Tibial nerve (tissue), 4 donors: ENCODE measurements at places on chromosomes 3 and 15. TPM values are rescaled to one million over a fixed set of nuclear protein-coding genes. Genes with fewer than 3 reads are reported as not detected.

DNA sequence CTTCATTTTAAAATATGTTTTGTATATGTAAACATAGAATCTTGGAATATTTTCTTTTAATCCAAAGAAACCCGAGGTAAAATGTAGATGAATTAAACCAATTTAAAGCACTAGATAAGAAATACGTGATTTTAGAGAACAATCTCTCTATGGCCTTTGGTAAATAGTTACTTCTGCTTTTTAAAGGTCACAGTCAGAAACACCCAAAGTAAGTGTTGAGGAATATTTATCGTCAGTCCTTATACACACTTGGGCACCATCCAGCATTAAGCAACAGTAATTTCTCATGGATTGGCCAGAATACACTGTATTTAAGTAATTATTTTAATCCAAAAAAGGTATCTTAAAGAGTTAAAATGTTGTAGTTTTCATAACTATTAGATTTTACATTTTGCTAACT, 713.2 kb downstream of the NLGN1 start:
- H3K27ac ChIP-seq = no peak overlapping the region
- H3K4me1 ChIP-seq = no peaks in the 10 kb centered on the region
- H3K27me3 ChIP-seq = no peaks in the 10 kb centered on the region
- no peak overlapping the region for H3K4me3 ChIP-seq
- no peak for DNase-seq
- H3K36me3 ChIP-seq = no peaks in the 10 kb centered on the region

DNA sequence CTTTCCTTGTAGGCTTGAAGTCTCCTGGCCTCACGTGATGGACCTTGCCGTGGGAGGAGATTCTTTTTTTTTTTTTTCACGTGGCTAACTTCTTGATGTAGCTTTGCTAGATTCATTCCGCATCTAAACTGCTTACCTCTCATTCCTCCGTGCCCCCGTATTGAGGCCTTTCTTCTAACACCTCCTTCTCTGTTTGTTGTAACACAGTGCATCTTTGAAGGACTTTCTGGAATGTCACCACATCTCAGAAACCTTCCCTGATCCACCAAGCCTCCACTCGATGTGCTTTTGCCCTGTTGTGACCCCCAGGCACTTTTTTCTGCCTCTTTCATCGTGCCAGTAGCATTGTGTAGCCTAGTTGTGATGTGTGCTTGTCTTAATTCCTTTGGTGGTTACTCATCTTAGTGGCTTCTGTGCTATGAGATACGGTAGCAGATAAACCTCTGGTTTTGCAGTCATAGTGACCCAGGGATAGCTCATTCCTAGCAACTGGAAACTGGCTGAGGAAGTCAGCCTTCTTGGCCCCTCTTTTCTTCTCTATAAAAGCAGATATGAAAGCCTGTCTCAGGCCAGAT, 1.6 kb upstream of the BNC1 start:
- H3K36me3 ChIP-seq = no peaks in the 10 kb centered on the region
- no peak for DNase-seq
- H3K4me1 ChIP-seq = peaks cover 7% of the 10 kb centered on the region
- H3K27me3 ChIP-seq = peaks cover 63% of the 10 kb centered on the region
- H3K27ac ChIP-seq = no peak overlapping the region
- no peak overlapping the region for H3K4me3 ChIP-seq

- no peak overlapping the region for H3K27ac ChIP-seq
- H3K4me1 ChIP-seq = no peaks in the 10 kb centered on the region
- H3K27me3 ChIP-seq = no peaks in the 10 kb centered on the region
- no peak for DNase-seq
These were observed 56.6 kb downstream of the MOBP start for GRCh38 chr3:39524107-39524506.

DNA sequence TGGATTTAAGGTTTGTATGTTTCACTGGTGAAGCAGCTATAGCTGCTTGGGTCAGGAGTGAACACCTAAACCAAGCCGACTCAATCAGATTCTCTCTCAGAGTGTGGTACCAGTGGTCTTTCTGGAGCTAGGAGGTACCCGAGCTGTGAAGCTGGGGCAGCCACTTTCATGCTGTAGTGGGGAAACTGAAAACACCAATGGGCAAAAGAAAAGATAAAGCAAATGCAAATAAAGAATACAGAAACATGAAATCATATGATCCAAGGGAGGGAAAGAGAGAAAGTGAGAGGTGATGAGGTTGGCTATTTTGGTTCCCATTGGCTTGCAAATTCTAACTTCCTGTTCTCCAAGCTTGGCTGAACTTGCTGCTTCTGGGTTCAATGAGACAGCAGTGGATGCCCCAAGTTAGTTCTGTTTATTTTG, 212.3 kb upstream of the CFAP20DC start:
- no peak for DNase-seq
- no peaks in the 10 kb centered on the region for H3K27me3 ChIP-seq
- no peak overlapping the region for H3K27ac ChIP-seq
- no peaks in the 10 kb centered on the region for H3K36me3 ChIP-seq

DNA sequence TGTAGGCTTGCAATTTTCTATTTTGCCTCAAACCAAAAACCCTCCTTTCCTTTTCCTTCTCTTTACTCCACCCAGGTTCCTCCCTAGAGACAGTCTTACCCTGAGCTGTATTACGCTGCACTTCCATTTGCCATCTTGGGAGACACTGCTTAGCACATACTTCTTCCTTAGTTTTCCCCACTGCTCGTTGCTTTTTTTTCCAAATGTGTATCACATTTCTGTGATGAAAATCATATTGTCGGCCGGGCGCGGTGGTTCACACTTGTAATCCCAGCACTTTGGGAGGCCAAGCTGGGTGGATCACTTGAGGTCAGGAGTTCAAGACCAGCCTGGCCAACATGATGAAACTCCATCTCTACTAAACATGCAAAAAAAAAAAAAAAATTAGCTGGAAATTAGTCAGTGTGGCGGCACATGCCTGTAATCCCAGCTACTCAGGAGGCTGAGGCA, 29.5 kb downstream of the POPDC2 start:
- no peak overlapping the region for H3K27ac ChIP-seq
- DNase-seq = no peak

DNA sequence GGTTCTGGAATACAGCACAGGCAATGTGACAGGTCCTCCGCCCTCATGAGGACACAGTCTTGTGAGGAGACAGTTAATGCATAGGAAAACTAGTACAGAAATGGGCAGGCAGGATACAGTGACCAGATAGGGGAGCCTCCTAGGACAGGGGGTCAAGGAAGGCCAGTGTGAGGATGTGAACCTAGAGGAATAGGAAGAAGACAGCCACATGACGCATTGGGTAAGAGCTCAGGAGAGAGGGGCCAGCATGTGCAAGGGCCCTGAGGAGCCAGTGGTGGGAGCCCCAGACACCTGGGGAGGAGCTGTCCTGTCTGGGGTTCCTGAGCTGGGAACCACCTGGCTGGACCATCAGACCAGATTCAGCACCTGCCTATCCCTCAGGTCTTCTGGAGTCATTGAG, 15.6 kb downstream of the IRAK2 start:
- H3K27me3 ChIP-seq = no peaks in the 10 kb centered on the region
- no peak for DNase-seq
- no peaks in the 10 kb centered on the region for H3K4me1 ChIP-seq
- H3K4me3 ChIP-seq = no peak overlapping the region
- H3K36me3 ChIP-seq = peaks cover 43% of the 10 kb centered on the region

DNA sequence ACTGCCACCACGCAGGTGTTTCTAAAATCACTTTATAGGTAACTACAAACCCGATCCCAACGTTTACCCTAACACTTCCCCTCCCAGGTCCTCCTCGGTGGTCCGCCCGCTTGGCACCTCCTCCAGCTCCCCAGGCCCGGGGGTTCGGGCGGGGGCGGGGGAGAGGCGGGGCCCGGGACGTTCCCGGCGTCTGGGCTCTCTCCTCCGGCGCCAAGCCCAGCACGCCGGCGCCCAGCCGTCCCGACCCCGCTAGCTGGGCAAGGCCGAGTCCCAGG, 562 bp downstream of the CGGBP1 start:
- peak overlapping the region; percentile 99 for H3K27ac ChIP-seq
- no peaks in the 10 kb centered on the region for H3K4me1 ChIP-seq
- H3K4me3 ChIP-seq = peak overlapping the region; percentile 86
- peak; percentile 22 for DNase-seq
- no peaks in the 10 kb centered on the region for H3K27me3 ChIP-seq
- H3K36me3 ChIP-seq = peaks cover 12% of the 10 kb centered on the region

GRCh38 chr3:18216996-18217395, 208.1 kb downstream of the SATB1 start:
- H3K36me3 ChIP-seq = no peaks in the 10 kb centered on the region
- H3K27me3 ChIP-seq = no peaks in the 10 kb centered on the region
- no peak overlapping the region for H3K27ac ChIP-seq
- H3K4me1 ChIP-seq = no peaks in the 10 kb centered on the region
- no peak for DNase-seq

- H3K36me3 ChIP-seq = no peaks in the 10 kb centered on the region
- no peak for DNase-seq
- no peak overlapping the region for H3K4me3 ChIP-seq
- H3K27ac ChIP-seq = no peak overlapping the region
- H3K27me3 ChIP-seq = no peaks in the 10 kb centered on the region
These were observed 145.7 kb downstream of the TLE3 start for GRCh38 chr15:69951898-69952555.

- no peak overlapping the region for H3K4me3 ChIP-seq
- no peak for DNase-seq
- no peaks in the 10 kb centered on the region for H3K27me3 ChIP-seq
- no peaks in the 10 kb centered on the region for H3K36me3 ChIP-seq
- H3K27ac ChIP-seq = no peak overlapping the region
These were observed 3.6 kb downstream of the CHSY1 start for GRCh38 chr15:101248274-101248673.

DNA sequence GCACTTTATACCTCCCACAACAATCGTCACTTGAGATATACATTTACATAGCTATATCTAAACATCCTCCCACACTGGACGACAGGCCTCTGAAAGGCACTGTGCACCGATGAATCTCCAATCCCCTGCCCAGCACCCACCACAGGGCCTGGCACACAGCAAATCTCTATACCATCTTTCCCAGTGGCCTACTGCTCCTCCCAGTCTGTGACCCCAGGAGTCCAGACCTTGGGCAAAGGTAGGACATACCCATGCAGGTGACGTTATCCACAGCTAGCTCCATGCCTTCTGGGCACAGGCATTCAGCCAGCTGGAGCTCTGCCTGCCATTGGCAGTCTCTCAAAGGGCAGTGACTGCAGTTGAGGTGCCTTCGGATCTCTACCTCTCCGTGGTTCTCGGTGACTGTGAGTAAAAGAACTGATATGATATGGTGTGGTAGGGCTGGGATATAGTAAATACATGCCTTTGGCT, 5.8 kb downstream of the LTK start:
- H3K27me3 ChIP-seq = peaks cover 66% of the 10 kb centered on the region
- DNase-seq = no peak
- peaks cover 17% of the 10 kb centered on the region for H3K4me1 ChIP-seq
- H3K36me3 ChIP-seq = no peaks in the 10 kb centered on the region
- H3K27ac ChIP-seq = no peak overlapping the region

DNA sequence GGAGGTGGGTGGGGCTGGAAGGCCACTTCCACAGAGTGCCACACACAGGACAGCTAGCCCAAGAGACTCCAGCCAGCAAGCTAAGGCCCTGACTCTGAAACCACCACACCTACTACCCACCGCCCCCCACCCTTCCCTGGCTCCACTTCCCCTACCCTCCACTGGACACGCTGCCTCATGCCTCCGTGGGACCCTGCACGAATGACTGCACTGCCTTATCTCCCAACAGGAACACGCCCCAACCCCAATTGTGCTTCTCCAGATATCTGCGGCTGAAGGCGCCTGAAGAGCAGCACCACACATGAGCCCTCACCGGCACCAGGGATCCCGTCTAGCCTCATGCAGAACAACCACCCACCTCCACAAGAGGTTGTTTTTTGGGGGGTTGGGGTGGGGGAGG, 2.7 kb downstream of the LINGO1 start:
- H3K4me3 ChIP-seq = no peak overlapping the region
- H3K4me1 ChIP-seq = no peaks in the 10 kb centered on the region
- H3K27me3 ChIP-seq = no peaks in the 10 kb centered on the region
- no peak for DNase-seq
- H3K36me3 ChIP-seq = no peaks in the 10 kb centered on the region

GRCh38 chr3:136050250-136050649, 84.7 kb downstream of the PPP2R3A start:
- no peak overlapping the region for H3K27ac ChIP-seq
- no peak overlapping the region for H3K4me3 ChIP-seq
- no peaks in the 10 kb centered on the region for H3K4me1 ChIP-seq
- H3K27me3 ChIP-seq = no peaks in the 10 kb centered on the region
- H3K36me3 ChIP-seq = no peaks in the 10 kb centered on the region

DNA sequence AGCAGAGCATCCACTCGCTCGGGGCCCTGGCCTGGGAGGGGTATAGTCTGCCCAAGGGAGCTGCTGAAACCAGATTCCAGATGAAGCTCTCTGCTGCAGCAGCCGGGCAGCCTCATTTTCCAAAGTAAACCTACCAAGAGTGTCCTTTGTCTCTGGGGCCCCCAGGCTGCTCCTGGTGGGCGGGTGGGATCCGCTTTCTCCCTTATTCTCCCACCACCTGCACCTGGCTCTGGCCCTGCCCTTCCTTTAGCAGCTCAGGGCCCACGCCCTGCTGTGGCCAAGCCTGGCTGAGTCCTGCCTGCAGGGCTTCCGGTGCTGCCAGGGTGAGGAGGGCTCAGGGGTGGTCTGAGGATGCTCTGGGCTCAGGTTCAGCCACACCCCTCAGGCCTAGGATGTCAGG, 13.0 kb downstream of the SCN5A start:
- DNase-seq = no peak
- H3K27ac ChIP-seq = no peak overlapping the region
- H3K36me3 ChIP-seq = peaks cover 4% of the 10 kb centered on the region
- no peaks in the 10 kb centered on the region for H3K27me3 ChIP-seq

GRCh38 chr3:30495172-30496065, 111.0 kb upstream of the TGFBR2 start:
- no peaks in the 10 kb centered on the region for H3K27me3 ChIP-seq
- H3K4me3 ChIP-seq = no peak overlapping the region

DNA sequence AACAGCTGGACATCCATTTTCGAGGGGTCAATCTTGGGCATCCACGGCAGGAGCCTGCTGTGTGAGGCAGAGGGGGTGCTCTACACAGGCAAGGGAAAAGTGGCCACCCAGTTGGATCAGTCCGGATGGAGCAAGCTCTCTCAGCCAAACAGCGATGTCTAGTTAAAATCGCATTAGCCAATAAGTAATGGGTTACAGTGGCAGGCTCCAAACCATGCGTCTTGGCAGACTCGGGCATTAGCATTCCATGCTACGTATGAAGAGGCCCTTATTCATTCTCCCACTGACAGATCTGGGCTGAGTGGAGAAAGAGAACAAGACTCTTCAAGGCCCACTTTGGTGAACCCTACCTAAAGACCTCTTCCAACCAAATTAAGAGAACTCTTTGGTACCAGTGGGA, 49.3 kb downstream of the CCNB2 start:
- no peaks in the 10 kb centered on the region for H3K4me1 ChIP-seq
- no peak for DNase-seq
- no peak overlapping the region for H3K4me3 ChIP-seq

GRCh38 chr3:47849699-47850563, 47.0 kb downstream of the DHX30 start:
- H3K4me1 ChIP-seq = no peaks in the 10 kb centered on the region
- H3K36me3 ChIP-seq = no peaks in the 10 kb centered on the region

The LSMEM2 gene
- total RNA-seq = 2.0 TPM

The CCDC33 gene
- total RNA-seq = not detected

The RTP1 gene
- total RNA-seq = not detected

The ROBO2 gene
- 3.3 TPM for total RNA-seq

The C3orf22 gene
- not detected for total RNA-seq

The FBXL22 gene
- total RNA-seq = 2.8 TPM

The TP63 gene
- 7.5 TPM for total RNA-seq

The TUSC2 gene
- total RNA-seq = 22.2 TPM

The CLSTN2 gene
- total RNA-seq = 21.3 TPM

The HHLA2 gene
- not detected for total RNA-seq

The FOXL2NB gene
- not detected for total RNA-seq

The SYNPR gene
- total RNA-seq = not detected

The MOBP gene
- total RNA-seq = 0.87 TPM

The ARHGEF26 gene
- 82.8 TPM for total RNA-seq

The PLSCR5 gene
- total RNA-seq = not detected
